Uterus (tissue), 4 donors: ENCODE measurements at places on chromosomes 12 and 14. TPM values are rescaled to one million over a fixed set of nuclear protein-coding genes. Genes with fewer than 3 reads are reported as not detected.

Gene LPAR5
- total RNA-seq: not detected

Gene LBHD2
- not detected for total RNA-seq

Gene OVCH1
- 1.0 TPM for total RNA-seq

Gene PMCH
- not detected for total RNA-seq

Gene DEGS2
- 1.8 TPM for total RNA-seq
